ENCODE measurements at places on chromosomes 1 and 21. TPM values are rescaled to one million over a fixed set of nuclear protein-coding genes. Genes with fewer than 3 reads are reported as not detected.

TRPM2 gene
- total RNA-seq = 5.7 TPM

DNA sequence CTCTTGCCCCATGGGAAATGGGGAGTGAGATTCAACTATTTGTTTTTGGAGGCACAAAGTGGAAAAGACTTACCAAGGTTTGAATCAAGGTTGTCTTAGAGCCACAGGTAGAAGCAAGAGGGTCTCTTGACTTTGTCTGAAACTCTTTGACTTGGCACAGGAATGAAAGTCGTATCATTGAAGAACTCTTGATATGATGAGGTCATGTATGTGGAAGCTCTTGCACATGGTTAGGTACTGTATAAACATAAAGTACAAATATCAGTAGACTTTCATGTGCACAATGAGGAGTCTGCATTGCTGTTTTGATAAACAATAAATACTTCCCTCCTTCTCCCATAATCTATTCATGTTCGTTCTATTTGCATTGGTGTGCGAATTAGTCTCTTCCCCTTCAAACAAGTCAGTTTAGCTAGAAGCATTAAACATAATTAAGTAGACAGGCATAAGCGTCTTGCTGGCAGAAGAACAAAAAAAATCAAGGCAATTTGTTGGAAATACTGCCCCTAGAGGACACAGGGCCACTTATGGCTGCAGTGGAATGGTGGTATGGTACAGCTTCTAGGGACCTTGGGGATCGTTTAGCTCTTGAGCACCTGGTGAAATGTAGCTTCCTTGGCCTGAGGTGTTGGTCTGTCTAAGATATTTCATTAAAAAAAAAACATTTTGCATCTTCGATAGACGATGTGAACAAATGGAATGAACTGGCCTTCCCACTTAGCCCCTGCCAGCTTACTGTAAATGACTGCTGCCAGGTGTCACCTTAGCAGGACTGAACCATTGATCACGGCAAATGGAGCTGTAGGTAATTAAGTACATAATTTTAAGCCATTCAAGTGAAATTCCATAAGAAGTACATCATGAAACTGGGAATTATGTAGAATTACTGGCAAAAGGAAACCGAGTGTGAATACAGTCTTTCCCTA is 218.0 kb upstream of the GALNT2 start:
- DNase-seq = no peak

- no peak for DNase-seq
Measured at GRCh38 chr1:218775501-218776021, 398.1 kb upstream of the LYPLAL1 start.

TLR5 gene
- 0.53 TPM for total RNA-seq

PAQR6 gene
- total RNA-seq = 1.5 TPM

DNA sequence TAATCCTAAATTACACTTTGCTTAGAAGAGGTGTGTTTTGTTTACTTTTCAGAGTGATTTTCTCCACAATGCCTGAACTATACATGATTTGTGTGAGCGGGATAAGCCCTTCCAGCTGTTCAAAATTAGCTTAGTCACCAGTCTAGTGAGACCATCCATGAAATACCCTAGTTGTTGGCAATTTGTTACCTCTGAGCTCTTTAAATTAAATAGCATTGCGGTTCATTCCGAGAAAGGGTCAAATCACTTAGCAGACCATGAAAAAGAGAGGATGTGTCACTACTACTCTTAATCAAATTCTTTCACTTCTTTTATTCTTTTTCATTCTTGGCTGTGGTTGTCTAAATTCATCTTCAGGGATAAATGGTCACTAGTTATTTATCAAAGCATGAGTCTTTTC is 11.9 kb upstream of the VAV3 start:
- DNase-seq = no peak

DNA sequence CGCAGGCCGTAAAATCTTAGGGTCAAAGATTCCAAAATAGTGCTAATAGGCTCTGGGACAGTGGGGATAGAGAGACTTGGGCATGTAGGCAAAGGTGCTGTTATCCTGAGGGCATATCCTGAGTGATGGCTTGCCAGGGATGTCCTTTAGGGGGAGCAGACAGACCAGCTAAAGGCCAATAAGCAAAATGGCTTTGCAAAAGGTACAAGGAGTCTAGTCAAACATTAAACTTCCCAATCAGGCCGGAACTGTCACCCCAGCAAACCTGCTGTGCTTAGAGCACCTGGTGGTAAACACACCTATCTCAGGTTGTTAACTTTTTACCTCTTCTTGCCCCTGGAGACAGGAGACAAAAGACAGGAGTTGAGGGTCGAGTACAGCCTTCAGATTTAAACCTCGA is 49.1 kb downstream of the TRABD2B start:
- DNase-seq = no peak

GRCh38 chr1:80882553-80882952 is 918.2 kb upstream of the ADGRL2 start:
- peak; percentile 22 for DNase-seq

DNA sequence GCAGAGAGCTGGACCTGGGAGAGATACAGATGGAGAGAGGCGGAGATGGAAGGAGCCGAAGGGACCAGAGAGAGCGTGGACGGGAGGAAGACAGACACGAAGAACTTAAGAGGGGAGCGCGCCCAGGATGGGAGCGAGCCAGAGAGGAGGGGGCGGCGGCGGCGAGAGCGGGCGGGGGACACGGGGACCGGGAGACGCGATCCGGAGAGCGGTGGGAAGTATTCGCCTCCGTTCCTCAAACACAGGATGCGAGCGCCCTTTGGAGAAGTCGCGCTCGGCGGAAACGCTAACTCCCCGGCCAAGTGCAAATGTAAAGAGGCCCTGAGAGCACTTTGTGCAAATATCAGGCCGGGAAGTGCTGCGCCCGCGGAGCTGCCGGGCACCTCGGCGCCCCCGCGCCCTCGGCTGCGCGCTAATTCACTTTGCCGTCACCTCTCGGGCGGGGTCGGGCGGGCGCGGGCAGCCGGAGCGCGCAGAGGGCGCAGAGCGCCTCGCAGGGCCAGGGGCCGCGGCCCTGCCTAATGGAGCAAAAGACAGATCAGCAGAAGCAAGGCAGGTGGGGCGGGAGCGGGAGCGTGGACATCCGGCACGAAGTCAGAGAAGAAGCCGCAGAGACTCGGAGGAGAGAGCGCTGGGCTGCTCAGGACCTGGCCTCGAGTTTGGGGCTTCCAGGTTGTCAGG is 281.2 kb downstream of the RRAGC start:
- no peak for DNase-seq

GRCh38 chr1:32272557-32273390 is 19.1 kb upstream of the HDAC1 start:
- DNase-seq = no peak

SLC35F3 gene
- 0.87 TPM for total RNA-seq

GRCh38 chr1:234712891-234713305 is 102.9 kb upstream of the IRF2BP2 start:
- DNase-seq = no peak

WNT3A gene
- total RNA-seq = not detected

DNA sequence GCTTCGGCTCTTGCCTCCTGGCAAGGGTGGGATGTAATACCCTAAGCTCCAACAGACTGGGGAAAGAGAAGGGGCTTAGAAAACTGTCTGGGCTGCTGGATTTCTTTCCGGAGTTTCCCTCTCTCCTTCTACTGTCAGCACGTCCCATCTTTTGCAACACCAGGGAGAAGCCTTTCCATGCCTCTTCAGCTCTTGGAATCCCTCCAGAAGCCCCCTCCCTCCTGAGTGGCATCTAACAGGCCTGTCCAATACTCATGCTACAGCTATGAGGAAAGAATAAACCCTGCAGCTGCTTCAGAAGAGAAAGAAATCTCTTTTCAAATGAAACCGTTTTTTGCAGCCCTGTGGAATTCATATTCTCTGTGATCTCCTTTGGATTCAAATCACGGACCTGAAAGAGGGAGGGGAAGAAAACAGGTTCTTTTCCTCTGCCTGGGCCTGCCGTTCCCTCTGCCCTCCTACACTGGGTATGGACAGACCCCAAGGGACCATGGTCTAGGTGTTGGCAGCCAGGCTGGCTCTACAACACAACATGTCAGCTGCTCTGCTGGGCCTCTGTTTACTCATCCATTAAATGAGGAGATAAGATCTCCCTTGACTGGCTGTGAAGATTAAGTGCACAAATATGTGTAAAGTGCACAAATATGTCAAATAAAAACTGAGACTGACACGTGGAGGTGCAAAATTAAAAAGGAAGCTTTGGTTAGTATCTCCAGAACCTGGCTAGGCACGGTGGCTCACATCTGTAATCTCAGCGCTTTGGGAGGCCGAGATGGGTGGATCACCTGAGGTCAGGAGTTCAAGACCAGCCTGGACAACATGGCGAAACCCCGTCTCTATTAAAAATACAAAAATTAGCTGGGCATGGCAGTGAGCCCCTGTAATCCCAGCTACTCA is 6.0 kb upstream of the CAPN2 start:
- DNase-seq = no peak

DNA sequence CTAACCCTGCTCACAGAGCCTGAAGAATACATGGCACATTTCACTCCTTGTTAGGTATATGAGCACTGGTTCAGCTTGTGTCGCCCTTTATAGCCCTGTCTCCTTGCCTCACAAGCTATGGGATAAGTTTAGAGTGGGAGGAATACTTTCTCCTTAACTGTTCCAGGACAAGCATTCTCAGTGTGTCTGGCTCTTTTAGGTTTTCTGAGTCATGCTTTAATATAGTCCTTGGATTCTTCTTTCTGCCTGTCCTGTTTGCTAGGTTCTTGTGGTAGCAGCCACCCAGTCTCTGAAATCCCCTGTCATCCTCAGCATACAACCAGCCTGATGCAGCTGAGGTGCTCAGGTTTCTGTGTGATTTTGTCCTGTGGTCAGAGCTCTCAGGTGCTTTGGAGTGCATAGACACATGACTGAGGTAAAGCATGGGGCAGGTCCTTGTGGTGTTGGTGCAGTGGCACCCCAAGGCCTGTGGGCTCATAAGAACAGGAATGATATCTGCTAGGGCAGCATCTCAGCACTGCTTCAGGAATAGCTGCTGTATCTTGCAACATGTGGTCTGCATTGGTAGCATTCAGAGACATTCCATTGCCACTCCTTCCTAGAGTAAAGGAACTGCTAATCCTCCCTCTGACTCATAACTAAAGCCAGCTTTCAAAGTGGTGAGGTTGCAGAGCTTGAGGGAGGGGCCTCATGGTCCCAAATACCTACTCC is 14.2 kb upstream of the CASQ2 start:
- DNase-seq = no peak

DNA sequence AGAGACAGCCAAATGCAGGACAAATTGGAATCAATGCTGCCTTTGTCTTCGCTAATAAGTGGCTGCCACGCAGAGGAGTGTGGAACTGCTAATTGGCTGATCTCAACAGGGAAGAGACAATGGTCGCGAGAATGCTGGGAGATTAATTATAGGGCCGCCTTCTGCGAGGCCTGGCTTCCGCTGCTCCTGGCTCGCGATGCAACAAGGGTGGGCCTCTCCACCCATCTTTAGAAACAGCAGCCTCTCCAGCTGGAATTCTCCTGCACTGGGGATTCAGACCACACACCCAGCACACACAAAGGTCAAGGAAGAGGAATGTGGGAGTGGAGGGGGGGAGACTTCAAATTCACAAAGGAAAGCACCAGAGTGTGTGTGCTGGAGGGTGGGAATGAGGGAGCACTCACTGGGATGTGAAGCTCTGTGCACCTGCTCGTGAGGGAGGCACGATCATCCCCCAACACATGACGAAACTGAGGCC is 200.7 kb upstream of the GRIK3 start:
- no peak for DNase-seq

GRCh38 chr1:38559446-38560165 is 300.0 kb downstream of the RRAGC start:
- no peak for DNase-seq

GRCh38 chr21:42763581-42764442 is 110.4 kb downstream of the PDE9A start:
- DNase-seq = no peak

DNA sequence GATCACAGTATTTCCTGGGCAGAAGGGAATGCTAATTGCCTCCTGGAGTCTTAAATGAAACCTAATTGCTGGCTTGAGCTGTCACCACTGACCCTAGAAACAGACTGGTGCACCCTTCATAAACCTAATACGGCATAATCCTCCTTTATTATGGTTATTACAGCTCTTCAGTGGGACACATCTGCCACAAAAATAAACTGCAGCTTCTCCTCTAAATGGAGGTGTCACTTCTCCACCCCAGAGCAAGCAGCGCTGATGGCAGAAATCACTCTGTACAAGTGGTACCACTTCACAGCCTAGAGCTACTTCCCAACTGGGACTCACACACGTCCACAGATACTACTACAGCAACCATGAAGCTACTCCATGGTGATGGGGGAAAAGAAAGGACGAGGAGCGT is 11.1 kb downstream of the PTPN14 start:
- DNase-seq = no peak

DNA sequence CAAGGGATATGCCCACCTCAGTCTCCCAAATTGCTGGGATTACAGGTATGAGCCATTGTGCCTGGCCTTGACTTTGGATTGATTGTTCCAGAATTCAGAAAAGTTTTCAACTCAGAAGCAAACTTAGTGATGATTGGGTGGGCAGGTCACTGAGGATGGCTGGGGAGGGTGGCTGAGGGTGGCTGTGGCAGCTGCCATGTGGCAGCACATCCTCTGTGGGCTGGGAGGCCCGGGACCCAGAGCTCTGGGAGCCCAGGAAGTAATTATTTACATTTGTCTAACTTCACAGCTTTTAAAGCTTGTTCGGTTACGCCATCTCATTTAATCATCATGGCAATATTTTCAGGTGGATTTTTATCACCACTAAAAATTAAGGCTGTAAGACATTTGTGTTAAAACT is 76.1 kb downstream of the SCCPDH start:
- no peak for DNase-seq

DNA sequence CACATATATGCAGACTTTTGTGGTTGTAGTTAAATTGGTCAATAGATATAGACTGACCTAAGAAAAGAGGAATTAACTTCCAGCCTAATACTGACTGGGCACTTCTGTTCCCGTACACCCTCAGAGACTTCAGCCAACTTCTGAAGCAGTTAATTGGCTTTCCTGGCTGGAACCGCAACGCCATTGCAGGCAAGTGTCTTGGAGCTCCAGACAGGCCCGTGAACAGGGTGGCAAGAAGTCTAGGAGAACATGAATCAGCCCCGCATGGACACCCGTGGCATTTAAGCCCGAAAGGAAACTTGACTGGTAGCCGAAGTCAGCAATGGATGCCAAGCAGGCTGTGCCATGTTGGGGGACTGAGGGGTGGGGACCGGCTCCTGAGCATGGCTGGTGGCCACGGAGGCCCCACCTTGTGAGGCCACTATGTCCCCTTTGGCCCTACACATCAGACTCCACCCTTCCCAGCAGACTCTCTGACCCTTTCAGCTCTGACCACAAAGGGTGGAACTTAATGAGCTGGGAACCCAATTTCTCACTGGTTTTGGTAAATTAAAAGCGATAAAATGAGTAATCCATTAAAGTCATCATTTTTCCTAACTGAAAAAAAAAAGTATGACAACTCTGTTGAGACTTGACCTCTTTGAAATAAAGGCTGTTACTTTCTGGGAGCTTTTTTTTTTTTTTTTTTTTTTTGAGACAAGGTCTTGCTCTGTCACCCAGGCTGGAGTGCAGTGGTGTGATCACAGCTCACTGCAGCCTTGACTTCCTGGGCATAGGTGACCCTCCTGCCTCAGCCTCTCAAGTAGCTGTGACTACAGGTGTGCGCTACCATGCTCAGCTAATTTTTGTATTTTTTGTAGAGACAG is 54.1 kb downstream of the RUNX1 start:
- DNase-seq = no peak
